ELR (cell line): ENCODE measurements at places on chromosomes 11 and 22.

DNA sequence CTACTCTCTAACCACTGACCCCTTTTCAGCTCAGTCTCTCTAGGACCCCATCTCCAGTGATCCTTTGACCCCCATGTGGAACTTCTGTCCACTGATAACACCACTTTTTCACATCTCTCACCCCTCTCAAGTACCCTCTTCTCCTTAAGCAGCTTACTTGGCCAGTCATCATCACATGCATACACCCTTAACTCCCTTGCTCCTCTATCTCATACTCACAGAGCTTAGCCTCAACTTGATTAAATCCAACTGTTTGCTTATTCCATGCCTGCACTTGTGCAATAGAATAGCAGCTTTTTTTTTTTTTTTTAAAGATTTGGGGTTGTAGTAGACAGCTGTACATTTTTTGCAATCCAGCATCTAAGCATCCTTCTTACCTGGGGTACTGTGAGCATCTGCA lies 22.2 kb downstream of the AQP11 start:
- DNase-seq: no peak

DNA sequence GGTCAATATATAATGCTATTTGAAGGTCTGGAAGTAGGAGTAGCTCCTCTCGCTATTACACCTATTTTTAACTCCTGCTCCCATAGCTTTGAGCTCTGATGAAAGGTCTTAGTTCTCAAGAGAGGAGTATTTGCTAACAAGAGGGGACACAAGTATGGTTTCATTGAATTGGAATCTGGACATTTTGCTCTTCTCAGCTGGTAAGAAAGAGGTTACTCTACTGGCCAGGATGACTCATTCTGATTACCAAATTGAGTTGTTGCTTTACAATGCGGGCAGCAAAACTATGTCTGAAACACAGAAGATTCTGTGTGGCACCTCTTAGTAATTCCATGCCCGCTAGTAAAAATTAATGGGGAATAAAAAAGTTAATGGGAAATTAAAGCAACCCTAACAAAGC lies 63.6 kb upstream of the EP300 start:
- peak; percentile 94 for DNase-seq

GRCh38 chr11:8068605-8069221 lies 12.3 kb upstream of the TUB start:
- DNase-seq: peak; percentile 47

- DNase-seq: no peak
Measured at GRCh38 chr11:126079621-126080124, 17.0 kb upstream of the CDON start.

GRCh38 chr11:12174477-12175143 lies 64.2 kb downstream of the MICAL2 start:
- peak; percentile 84 for DNase-seq

GRCh38 chr22:35930933-35931332 lies 97.7 kb downstream of the RBFOX2 start:
- peak; percentile 76 for DNase-seq

DNA sequence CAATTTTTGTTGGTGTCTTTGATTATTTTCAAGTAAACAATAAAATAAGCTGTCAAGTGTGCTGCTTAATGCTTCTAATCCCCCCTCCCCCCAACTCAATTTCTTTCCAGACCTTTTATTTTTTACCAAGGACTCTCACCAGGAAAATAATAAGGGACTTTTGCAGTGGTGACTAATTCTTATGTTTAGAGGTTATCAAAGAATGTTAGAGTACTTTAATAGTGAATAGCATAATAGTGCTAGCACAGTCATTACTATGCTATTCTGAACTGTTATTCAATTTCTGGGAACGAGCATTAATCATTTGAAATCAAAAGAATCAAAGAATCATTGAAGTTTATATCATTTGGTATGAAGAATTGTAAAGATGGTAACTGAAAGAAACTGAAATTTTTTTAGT lies 251.4 kb downstream of the DDX10 start:
- peak; percentile 76 for DNase-seq

DNA sequence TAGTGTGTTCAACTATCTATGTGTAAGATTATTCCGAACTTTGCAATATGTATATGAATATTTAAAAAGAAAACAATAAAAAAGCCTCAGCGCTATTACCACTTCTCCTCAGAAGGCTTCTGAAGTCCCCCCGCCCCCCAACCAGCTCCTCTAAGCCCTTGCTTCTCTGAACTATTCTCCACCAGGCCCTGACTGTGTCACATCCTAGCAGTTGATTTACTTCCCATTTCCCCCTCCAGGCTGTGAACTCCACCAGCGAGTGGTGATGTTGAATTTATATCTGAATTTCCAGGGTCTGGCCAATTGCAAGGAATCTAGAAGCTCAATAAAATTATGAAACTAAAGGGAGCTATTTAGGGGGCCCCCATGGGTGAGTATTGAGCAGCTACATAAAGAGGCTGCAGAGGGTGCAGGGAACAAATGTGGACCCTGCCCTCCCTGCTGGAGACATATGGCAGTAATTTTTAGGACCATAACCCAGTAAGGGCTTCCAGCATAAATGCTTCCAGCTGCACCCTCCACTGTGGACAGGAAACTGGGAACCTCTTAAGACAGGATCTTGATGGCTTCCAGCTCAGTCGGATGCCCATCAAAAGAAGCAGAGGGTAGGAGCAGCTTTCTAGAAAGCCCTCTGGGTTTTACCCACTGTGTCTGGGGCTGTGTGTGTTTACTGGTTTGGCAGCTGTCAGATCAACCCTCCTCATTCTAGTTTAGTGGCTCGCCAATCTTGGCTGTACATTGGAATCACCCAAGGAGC lies 81.4 kb downstream of the TIMP3 start:
- no peak for DNase-seq

- no peak for DNase-seq
Measured at GRCh38 chr11:122270535-122270934, 154.5 kb upstream of the BLID start.

DNA sequence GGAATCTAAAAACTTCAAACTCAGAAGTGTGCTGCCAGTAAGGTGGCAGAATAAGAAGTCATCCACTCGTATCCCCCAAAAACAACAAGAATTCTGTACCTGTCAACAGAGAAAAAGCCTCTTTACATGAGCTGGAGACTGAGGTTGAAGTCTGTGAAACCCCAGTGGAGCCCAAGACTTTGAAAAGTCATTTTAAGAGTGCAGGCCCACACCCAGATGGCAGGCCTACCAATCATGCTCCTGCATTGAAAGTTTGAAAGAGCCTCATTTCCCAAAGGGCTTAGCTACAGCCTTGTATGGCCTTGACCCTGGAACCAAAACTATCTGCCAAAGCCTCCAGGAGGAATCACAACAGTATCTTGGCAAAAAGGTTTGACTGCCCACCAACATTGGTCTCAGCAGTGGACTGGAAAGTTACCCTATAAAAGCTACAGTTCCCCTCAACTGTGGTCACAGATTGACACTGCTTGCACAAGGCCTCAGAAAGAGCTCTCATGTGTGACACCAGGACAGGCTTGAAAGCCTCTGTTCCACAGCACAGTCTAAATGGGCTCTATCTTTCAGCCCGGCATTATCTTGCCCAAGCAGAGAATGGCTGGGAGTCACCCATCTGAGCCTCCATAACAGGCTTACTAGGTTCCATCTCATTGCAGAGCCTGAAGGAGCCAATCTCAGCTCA lies 47.7 kb downstream of the SLC22A9 start:
- no peak for DNase-seq

DNA sequence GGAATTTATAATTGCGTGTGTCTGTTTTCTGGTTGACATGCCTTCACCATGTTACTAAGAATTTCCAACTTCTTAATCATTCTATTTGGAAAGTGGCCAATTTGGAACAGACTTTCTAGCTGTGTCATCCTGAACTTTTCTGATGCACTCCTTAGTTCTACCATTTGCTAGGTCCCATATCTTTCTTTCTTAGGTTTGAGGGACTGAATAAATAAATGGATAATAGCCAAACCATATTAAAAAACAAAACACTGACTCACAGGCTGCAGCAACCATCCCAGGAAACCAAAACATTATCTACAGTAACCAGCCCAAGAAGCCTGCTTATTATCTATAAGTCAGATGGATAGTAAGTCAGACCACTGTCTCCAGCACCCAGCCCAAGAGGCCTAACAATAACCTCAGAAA lies 57.5 kb upstream of the PLET1 start:
- DNase-seq: peak; percentile 91

- DNase-seq: no peak
Measured at GRCh38 chr11:24082860-24083259, 414.0 kb upstream of the LUZP2 start.

GRCh38 chr11:65425971-65426838 lies 3.6 kb downstream of the NEAT1 start:
- peak; percentile 94 for DNase-seq

DNA sequence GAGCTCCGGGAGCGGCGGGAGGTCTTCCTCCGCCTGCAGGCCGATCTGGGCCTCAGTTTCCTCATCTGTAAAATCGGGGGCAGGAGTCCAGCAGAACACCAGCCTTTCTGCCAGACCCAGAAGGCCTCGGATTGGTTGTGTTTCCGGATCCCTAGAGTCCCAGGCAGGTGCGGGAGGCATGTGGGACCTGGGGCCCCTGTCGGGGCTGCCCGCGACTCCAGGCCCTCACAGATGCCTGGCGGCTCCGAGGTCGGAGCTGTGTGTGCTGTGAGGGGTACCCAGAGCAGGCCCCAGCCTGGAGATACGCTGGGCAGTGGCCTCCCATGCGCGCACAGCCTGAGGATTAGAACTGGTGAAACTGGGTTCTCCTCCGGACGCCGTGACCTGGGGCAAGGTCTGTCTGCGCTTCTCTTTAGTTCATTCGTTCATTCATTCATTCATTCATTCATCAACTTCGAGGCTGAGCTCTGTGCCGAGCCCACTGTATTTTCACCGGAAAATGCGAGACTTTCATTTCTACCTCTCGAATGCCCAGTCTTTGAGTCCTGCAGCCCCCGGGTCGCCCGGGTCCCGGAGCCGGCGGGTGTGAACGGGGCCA lies 24.6 kb downstream of the FLRT1 start:
- DNase-seq: no peak

DNA sequence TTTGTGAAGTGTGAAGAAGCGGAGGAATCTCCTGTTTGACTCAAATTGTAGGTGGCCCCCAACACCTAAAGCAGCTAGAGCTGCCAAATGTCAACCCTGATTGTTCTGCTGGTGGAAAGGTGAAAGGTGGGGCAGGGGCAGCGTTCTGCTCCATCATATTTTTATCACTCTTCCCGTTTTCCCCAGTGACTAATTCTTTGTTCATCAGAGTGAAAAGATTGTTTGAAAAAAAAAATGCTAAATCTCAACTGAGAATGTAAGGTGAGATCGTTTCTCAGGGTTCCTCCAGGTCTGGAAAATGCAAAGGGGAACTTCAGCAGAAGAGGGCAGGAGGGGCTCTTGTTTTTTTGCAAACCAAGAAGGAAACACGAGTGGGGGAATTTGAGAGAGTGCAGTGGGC lies 137.7 kb downstream of the MN1 start:
- DNase-seq: peak; percentile 35
